ENCODE measurements at places on chromosomes 4 and X.

GRCh38 chrX:44344194-44344593 lies 722 bp upstream of the EFHC2 start:
- DNase-seq: peak; percentile 44

DNA sequence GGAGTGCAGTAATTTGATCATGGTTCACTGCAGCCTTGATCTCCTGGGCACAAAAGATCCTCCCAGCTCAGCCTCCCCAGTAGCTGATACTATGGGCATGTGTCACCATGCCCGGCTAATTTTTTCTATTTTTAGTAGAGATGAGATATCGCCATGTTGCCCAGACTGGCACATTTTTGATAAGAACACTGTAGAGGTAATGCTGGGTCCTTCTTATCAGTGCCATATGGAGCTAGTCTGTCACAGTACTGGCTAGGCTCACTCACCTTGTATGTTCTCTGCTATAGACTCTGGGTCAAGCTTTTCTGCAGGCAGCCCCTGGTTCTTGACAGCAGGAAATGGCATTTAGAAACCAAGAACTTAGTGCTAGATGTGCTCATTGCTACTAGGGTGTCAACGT lies 53.9 kb downstream of the BCOR start:
- no peak for DNase-seq

- peak; percentile 36 for DNase-seq
These were observed 1.7 kb downstream of the ARAF start for GRCh38 chrX:47562615-47563243.

GRCh38 chr4:82398263-82398662 lies 24.5 kb upstream of the HNRNPD start:
- no peak for DNase-seq

DNA sequence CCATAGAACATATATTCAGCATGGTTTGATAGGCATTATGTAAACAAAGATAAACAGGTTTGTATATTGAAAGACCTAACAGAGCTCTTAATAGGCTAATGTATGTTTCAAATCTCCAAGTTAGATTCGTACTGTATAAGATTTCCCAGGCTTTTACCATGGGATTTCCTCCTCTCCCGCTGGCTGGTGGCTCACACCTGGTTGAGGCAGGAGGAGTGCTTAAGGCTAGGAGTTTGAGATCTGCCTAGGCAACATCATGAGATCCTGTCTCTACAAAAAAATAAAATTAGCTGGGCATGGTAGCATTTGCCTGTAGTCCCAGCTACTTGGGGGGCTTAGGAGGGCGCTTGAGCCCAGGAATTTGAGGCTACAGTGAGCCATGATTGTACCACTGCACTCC lies 5.4 kb downstream of the CPE start:
- DNase-seq: no peak

- no peak for DNase-seq
These were observed 2618.1 kb downstream of the ARAP2 start for GRCh38 chr4:33626221-33626620.

All from activated CD4-positive, alpha-beta T cell treated with anti-CD3 and anti-CD28 coated beads, Interleukin-2, amount 50 U/mL, for 16 hours (primary cell).